ENCODE measurements at places on chromosomes 6 and 20.
A peak's percentile ranks its signal among the peaks of the same experiment; 100 is the strongest.

DNA sequence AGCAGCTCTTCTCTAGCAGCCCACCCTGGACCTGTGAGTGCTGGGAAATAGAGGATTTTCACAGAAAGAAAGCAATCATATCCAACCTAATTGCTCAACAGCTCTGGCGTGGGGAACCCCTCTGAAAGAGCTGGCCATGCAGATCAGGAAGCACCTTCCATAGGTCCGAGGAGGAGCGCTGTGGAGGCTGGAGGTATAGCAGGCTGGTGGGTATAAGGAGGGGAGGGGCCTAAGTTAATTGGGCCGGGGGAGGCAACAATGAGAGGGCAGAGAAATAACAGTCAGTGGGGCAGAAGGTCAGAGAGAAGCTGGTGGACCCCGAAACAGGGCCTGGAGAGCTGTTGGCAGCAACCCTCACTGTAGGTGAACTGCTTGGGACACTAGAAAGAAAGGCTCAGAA lies 40.8 kb downstream of the SNRNP48 start:
- no peak for DNase-seq

- no peak for DNase-seq
Observed at GRCh38 chr6:168515376-168515775, 74.4 kb downstream of the SMOC2 start.

- no peak for DNase-seq
Observed at GRCh38 chr20:37574199-37574890, 46.7 kb upstream of the BLCAP start.

DNA sequence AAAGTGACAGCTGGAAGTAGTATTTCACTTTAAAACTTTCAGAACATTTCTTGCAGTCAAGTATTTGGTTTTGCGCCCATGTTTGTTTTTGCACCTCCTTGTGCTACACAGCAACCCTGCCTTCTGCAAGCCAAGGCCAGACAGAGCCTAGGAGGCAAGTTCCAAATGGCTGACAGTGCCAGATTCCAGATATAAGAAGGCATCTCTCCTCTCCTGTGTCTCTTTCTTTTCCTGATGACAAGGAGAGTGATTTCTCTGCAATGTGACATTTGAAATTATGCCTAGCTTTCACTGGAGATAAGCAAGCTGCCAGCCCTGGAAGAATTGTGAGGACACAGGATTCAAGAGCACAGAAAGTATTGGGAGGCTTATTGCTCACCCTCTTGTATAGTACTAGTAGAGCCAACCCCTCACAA lies 149.1 kb upstream of the TENT5A start:
- DNase-seq = no peak

GRCh38 chr6:42302411-42302810 lies 84.8 kb upstream of the MRPS10 start:
- DNase-seq = no peak

GRCh38 chr6:74458536-74458935 lies 747.3 kb downstream of the COL12A1 start:
- no peak for DNase-seq

DNA sequence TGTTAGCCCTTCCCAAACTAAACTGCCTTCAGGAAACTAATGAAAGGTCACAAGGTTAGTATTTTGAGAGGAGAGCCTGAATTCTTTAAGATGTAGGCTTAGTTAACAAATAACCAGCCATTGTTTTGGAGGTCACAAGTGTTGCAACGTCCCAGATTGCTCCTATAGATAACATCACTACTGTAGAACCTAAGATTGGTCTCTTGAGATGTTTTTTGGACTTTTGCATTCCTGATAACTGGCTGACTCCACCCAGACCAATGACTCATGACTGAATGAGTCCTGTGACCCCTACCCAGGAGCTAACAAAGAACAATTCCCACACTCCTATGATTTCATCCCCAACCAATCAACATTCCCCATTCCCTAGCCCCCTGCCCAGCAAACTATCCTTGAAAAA lies 178.8 kb downstream of the SCP2D1 start:
- no peak for DNase-seq

GRCh38 chr6:121849477-121849876 lies 414.0 kb downstream of the GJA1 start:
- DNase-seq = peak; percentile 11

DNA sequence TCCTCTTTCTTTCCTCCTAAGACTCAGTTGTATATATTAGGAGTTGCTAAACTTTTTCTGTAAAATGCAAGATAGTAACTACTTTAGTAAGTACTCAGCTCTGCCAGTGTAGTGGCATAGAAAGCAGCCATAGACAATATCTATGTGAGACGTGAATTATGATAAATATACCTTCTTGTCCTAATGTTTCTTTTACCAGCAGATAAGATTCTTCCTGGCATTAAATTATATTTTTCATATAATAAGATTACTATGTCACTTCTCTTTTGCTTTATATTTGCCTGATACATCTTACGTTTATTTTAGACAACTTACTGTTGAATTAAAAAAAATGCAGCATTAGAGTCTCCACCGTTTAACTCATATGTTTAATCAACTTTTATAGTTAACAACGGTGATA lies 51.7 kb downstream of the HDGFL1 start:
- DNase-seq = no peak

DNA sequence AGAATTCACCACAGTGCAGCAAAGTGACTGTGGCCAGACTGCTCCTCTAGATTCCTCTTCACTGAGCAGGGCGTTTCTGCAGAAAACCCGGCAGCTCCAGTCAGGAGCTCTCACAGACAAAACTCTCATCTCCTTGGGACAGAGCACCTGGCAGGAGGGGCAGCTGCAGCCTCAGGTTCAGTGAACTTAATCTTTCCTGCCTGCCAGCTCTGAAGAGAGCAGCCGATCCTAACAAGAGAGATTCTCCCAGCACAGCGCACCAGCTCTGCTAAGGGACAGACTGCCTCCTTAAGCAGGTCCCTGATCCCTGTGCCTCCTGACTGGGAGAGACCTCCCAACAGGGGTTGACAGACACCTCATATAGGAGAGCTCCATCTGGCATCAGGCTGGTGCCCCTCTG lies 1065.5 kb downstream of the GRIK2 start:
- no peak for DNase-seq

DNA sequence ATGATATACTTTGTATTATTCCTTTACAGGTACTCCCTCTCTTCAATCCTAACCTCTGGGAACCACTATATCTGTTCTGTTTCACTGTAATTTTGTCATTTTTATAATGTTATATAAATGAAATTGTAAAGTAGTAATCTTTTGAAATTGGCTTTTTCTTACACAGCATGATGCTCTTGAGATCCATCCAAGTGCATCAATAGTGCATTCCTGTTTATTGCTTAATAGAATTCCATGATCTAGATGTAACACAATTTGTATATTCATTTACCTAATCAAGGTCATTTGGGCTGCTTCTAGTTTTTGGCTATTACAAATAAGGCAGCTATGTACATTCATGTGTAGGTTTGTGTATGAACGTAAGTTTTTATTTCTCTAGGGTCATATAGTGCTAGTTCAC lies 174.6 kb downstream of the KHDC1L start:
- DNase-seq = no peak

DNA sequence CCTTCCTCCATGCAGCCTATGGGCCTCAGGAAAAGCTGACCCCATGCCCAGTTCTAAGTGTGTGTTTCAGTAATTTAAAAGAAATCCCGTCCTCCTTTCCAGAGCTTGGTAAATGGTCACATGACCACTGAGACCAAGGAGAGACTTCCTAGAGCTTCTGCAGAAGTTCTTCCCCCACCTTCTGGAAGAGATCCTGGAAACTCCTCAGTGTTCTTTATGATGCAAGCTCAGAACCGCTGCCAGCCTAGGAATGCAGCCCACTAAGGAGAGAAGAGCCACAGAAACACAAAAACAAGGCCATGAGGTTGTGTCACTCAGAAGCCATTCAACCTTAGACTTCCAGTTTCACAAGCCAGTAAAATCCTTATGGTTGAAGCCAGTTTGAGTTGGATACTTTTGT lies 348.4 kb downstream of the TPBG start:
- no peak for DNase-seq

DNA sequence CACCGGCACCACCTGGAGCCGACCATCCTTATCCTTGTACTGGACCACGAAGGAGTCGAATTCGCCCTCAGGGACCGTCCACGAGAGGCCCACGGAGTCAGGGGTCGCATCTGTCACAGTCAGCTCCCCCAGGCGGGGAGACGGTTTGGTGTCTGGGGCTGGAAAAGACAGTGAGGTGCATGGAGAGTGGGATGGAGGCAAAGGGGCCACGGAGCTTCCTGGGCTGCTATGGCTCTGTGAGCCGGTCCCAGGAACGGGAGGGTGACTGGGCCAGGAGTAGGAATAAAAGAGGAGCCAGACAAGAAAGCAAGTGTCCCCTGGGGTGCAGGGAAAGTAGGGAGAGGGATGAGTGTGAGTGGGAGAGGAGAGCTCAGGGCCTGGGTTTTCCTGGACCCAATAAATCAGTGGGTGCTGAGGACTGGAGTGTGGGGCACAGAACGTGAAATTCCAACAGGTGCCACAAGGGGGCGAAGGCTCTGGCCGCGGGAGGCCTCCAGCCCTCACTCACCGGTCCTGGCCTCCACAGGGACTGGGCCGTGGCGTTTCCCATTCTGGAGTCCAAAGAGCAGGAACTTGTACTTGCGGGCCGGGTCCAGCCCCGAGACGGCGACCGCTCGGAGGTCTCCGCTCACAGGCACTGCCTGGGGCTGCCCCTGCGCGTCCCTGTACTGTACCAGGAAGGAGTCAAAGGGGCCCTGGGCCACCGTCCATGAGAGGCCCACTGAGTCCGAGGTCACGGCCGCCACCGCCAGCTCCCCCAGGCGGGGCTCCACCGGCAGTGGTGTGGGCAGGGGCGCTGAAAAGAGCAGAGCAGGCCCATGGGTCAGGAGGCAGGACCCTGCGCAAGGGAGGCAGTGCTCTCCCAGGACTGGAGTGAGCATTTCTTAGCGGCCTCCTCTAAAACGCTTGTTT lies 9.9 kb downstream of the CYP21A2 start:
- peak; percentile 71 for DNase-seq

- no peak for DNase-seq
Observed at GRCh38 chr6:70474751-70475150, 61.4 kb downstream of the FAM135A start.

- DNase-seq = no peak
Observed at GRCh38 chr6:89689732-89690131, 51.2 kb upstream of the LYRM2 start.

GRCh38 chr6:156699017-156699421 lies 78.2 kb upstream of the ARID1B start:
- no peak for DNase-seq

GRCh38 chr6:111602481-111603011 lies 3.1 kb downstream of the TRAF3IP2 start:
- DNase-seq = no peak

DNA sequence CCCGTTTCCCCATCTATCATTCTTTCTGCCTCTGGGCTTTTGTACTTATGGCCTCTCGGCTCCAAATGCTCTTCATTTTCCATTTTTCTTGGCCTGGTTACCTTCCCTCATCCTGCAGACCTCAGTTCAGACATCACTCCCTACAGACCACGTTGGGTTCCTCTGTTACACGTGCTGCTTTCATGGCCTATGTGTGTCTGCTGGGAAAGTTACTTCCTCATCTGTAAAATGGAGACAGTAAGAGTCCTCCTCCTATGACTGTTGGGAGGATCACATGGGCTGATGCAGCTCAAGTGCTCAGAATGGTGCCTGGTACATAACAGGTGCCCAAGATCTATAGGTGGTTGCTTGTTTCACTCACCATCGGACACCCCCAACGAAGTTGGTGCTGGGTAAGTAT lies 13.5 kb downstream of the KCNK17 start:
- no peak for DNase-seq

DNA sequence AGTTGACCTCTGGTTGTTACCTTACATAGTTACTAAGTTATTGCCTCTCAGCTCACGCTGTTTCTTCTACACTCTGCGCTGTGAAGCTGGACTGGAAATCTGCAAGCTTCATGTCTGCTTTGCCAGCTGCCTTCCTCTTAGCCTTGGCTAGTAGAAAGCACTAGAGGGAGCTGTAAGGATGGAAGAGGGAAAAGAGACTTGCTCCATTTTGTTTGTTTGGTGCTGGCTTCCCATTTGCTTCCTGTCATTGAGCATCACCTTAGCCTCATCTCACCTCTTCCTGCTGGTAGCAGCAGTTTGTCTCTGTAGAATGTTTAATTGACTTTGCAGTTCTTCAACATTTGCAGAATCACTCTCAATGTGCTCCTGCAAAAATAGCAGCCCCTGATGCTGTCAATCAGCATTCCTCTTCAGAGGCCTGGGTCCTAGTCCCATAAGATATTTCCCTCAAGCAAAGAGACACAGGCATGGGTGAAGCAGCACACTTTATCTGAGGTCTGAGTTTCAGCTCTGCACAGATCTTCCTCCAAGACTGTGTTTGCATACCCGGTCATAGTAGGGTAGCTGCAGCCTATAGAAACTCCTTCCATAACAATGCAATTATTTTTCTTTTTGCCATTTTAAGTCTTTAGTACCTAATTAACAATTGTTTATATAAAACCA lies 302.2 kb upstream of the EPHA7 start:
- DNase-seq = no peak

- DNase-seq = no peak
Observed at GRCh38 chr6:50845499-50846143, 26.9 kb downstream of the TFAP2B start.
